Stimulated activated CD8-positive, alpha-beta memory T cell treated with anti-CD3 and anti-CD28 coated beads, Interleukin-15, amount 100 ng/mL, for 48 hours (primary cell): ENCODE measurements at places on chromosomes 1 and 21.
A peak's percentile ranks its signal among the peaks of the same experiment; 100 is the strongest.

- no peak for DNase-seq
Measured at GRCh38 chr1:239368436-239369109, 17.8 kb upstream of the CHRM3 start.

DNA sequence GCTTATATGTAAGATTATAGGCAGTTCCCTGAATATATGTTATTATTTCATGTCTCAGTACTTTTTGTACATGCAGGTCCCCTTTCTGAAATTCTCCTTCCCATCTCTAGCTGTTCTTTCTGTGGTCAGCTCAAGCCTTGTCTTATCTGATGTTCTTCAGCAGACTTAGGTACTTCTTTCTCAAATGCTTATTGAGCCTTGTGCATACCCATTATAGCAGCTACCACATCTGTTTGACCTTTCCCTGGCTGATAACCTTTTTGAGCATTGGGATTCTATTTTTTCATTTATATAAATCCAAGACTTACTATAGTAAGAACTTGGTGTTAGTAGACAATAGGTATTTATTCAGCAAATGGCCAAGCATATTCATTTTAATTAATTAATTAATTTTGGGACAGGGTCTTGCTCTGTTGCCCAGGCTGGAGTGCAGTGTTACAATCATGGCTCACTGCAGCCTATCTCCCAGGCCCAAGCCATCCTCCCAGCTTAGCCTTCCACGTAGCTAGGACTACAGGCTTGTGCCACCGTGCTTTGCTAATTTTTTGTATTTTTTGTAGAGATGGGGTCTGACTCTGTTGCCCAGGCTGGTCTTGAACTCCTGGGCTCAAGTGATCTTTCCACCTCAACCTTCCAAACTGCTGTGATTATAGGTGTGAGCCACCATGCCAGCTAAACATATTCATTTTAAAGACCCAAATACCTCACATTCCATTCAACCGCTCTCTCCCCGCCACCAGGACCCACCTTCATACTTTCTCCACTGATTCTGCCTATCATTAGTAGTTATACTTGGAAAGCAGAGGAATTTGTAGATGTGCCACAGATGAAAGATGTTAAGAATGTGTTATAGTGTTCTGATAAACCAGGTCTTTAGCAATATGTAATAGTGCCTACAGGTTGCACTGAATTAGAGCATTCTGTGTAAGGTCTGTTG is 16.7 kb downstream of the TIPRL start:
- DNase-seq, result no peak

GRCh38 chr1:116570358-116571214 is at the start of gene CD58:
Gene CD58 (minus strand): TSS chr1:116571026. CDS start chr1:116570972, 54 bp downstream.
- peak; percentile 89 for DNase-seq

GRCh38 chr1:206066479-206067171 is 13.7 kb downstream of the RHEX start:
- no peak for DNase-seq

- no peak for DNase-seq
Measured at GRCh38 chr1:225425201-225425786, 2.5 kb downstream of the LBR start.

DNA sequence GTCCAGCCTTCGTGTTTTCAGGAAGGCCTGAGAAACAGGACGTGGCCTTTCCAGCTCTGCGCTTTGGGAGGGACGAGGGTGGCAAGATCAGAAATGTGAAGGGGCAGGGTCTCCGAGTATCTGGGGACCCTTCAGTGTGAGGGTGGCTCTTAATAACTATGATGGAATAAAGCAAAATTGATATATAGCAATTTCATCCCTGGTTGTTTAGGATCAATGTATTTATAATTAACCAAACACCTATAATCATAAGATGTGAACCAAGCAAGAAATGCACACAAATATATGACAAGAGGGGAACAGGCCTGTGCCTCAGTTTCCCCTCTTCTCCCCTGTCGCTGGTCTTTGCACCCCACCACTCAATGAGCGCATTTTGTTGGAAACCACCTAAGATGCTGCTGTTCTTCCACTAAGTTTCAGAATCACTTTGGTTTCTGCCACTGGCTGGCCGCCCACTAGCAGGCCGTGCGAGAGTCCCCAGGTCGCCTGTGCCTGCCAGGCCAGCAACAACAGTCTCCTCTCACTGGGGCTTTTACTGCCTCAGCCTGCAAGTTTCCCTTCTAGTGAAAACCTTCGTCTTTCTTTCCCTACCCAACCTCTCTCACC is 36.6 kb downstream of the UBASH3A start:
- DNase-seq, result peak; percentile 63

- no peak for DNase-seq
Measured at GRCh38 chr1:51192213-51192843, 43.7 kb upstream of the RNF11 start.

DNA sequence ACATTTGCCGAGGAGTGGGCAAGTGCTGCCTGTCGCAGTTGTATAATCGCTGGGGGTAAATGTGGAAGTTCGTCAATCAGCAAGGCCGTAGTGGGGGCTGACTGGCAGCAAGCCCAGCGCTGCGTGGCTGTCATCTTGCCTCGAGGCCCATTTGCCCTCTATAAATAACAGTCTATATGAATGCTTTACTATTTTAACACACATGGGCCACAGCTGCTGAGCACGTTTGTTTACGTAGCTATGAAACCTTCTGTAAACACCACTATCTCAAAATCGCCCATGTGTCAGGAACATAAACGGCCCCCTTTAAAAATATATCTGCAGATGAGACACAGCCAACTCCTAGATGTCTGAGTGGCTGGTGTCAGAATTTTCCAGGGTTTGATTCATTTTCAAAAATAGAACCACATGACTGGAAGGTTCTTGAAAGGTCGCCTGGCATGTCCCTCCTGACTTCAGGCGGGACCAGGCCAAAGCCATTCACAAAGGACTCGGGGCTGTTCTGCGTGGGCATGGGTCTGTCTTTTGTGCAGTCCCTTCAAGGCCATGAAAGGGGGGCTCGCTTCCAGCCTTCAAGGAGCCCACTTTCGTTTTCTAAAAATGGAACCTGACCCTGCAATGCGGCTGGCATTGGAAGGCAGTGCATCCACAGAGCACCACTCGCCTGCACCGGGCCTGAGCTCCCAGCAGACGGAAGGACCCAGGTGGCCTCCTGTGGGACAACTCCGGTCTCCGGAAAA is 205.5 kb downstream of the KCNJ6 start:
- no peak for DNase-seq

- DNase-seq, result no peak
Measured at GRCh38 chr1:222892137-222892769, 77.4 kb downstream of the DISP1 start.

DNA sequence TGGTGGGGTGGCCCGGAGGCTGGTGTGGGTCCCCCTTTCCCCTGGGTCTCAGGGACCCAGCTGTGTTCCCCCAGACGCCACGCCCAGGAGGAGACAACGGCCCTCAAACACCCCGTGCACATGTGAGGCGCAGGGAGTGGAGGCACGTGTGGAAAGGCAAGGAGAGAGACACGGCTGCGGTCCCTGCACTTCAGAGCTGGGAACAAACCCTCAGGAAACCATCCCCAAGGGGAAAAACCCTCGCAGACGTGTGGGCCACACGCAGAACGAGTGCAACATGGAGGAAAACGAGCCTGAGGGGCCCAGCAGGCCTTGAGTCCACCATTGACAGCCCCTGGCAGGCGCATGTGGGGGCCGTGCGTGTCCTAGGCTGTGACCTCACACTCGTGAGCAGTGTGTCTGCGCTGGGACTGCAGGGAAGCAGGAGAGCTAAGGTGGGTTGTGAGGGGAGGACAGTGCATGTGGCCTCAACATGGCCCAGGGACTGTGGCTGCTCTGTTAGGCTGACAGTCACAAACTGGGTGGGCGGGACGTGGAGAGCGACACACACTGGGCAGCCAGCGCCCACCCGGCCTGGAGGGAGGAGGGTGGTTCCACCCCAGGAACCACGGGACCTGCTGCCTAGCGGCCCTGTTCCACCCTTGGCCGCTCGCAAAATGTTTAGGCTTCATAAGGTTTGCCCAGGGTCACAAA is 20.0 kb downstream of the ITGB2 start:
- no peak for DNase-seq

- DNase-seq, result no peak
Measured at GRCh38 chr1:223425550-223425949, 32.3 kb downstream of the CCDC185 start.

DNA sequence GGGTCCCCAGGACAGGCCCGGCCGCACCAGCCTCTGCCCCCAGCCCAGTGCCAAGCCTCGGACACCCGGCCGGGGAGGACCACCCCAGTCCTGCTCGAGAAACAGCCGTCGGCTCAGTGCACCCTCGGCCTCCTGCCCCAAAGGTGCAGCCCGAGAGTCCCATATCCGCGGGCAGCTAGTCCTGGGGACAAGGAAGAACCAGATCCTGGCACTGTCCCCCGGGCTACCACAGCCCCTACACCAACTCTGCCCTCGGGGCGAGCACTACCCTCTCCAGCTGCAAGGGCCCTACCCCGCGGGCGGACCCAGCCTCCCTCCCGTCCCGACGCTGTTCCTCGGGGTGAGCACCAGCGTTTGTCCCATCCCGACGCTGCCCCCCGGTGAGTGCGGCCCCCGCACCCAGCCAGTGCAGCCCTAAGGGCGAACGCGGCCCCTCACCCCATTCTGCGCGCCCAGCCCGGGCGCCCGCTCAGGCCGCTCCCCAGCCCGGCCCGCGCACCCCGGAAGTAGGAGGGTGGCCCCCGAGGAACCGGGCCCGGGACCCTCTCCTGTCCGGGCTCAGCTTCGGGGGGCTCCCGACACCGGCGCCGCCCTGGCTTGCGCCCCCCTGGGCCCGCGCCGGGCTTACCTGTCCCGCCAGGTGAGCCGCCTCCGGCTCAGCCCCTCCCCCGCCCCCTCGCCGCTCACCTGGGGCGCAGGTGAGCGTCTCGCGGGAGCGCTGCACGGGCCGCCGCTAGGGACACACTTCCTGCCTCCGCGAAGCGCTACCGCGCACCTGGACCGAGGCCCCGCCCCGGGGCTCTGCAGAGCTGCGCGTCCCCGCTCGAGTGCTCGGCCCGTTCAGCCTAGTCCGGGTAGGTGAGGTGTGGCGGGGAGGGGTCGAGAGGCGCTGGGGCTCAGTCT is at the start of gene KDF1:
Gene KDF1, minus strand, starts transcription at position 747 of the 903 bp plus-strand sequence. CDS start 8,088 bp downstream, outside the sequence.
- DNase-seq, result no peak

DNA sequence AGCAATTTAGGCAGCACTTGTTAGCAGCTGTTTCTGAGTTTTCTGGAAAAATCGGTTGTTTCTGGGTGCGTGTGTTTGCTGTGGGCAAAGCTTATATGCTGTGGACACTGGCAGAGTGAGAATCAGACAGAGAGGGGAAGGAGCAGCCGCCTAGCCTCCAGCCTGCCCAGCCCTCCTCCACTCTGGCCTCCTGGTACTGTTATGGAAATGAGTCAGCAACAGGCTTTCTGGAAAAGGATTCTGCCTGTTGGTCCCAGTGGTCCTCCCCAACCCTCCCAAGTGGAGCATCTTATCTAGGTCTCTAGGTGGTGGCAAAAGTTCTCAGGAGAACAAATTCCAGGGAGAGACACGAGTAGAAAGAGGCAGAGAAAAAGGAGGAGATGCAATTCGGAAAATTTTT is 42.2 kb upstream of the GOLT1A start:
- DNase-seq, result no peak

GRCh38 chr1:83626603-83627002 is 372.3 kb downstream of the TTLL7 start:
- DNase-seq, result no peak

DNA sequence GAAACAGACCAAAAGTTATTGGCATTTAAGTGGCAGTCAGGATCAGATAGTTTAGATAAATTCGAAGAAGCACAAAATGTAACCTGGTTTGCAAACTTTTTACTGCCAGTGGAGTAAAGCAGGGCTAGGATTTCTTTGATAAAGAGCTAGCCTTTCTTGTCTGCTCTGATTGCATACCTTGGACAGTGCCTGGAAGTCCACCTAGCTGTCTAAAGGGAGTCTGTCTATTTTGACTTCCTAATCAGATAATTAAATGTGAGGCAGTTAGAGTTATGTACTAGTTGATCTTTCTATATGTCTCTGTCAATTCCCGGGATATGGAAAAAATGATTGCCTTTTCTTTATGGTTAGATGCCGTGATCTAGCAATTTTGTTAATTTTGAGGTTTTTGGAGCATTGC is 4.1 kb downstream of the GPSM2 start:
- DNase-seq, result no peak

DNA sequence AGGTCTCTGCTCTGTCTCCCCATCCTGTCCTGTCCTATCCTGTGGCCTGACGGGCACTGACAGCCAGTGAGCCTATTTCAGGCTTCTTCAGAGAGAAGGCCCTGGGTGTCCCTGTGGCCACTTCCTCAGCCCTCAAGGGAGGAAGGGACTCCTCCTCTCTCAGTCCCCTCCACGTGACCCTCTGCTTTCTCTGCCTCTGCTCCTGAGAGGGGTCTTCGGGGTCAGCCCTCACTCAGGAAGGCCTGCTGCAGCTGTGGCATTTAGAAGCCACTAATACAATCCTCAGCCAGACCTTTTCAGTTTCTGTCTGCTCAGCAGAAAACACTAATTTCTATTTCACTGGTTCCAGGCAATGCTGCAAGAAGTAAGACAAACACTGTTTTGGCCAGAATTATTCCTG is 43.6 kb upstream of the ETV3 start:
- DNase-seq, result no peak

GRCh38 chr1:168617974-168618750 is 41.8 kb downstream of the XCL1 start:
- DNase-seq, result no peak
